GM06990 (cell line): ENCODE measurements at places on chromosomes 7 and 10.
A peak's percentile ranks its signal among the peaks of the same experiment; 100 is the strongest.

DNA sequence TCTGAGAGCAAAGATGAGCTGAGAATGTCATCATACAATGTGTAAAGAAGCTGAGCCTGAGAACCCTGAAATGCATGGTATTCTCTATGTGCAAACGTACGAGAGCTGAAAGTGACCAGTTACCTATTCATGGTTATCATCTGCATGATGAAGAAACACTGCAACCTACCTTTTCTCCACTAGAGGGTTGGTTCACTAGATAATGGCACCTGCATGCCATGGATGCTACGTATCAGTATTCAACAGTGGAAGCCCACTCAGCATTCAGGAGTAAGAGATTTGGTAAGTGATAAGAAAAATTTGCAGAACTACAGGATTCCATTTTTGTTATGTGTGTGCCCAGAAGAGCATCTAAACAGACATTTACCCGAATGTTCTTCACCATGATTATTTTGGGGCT is 145.4 kb downstream of the PTPRN2 start:
- no peak for DNase-seq

- DNase-seq, result no peak
Observed at GRCh38 chr7:47893238-47893637, 55.0 kb downstream of the PKD1L1 start.

GRCh38 chr10:88682491-88682890 is 18.2 kb downstream of the LIPF start:
- no peak for DNase-seq

GRCh38 chr10:62543571-62544355 is 169.6 kb downstream of the ZNF365 start:
- no peak for DNase-seq

DNA sequence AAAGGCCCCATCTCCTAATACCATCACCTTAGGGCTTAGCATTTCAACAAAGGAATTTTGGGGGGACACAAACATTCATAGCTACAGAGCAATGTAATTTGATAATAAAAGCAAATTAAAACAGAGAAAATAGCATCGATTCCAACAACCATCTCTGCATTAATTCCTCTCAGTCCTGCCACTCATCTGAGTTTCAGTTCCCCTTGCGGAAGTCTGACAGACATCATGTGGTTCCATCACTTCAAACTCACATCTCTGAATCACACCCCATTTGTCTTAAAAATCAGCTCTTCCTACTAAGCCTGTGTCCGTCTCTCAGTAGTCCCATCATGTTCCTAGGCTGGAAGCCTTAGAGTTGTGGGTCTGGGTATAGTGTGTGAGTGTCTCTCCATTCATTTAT is 3.6 kb downstream of the ADCK2 start:
- peak; percentile 48 for DNase-seq

GRCh38 chr10:122197611-122198222 is 73.4 kb upstream of the BTBD16 start:
- no peak for DNase-seq

- no peak for DNase-seq
Observed at GRCh38 chr7:129655811-129656210, 44.3 kb downstream of the NRF1 start.

GRCh38 chr7:157018997-157019608 is 8.6 kb upstream of the MNX1 start:
- DNase-seq, result no peak

DNA sequence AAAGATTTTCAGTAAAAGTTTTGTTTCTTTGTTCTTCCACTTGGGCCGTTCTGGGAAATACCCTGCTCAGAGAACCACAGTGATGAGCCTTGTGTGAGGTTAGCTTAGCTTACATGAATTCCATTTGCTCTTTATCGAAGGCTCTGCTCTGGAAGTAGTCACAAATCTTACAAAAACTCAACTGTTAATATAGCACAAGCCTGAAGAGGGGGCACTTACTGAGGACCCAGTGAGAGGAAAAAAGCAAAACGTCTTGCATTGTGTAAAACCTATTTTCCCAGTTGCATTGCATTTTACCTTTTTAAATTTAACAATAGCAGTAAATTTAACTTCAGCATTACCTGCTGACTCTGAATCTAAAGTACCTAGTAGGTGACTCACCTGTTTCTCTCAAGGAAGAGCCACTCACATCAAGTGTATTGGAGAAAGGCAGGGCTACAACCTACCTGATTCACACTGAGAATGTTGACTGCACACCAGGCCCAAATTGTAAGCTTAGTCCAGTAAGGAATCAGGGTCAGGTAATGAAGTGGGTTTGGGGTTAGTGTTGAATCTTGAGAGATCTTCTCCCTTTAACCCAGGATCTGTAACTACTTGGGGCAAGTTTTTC is 42.3 kb downstream of the PPP1R17 start:
- DNase-seq, result no peak

DNA sequence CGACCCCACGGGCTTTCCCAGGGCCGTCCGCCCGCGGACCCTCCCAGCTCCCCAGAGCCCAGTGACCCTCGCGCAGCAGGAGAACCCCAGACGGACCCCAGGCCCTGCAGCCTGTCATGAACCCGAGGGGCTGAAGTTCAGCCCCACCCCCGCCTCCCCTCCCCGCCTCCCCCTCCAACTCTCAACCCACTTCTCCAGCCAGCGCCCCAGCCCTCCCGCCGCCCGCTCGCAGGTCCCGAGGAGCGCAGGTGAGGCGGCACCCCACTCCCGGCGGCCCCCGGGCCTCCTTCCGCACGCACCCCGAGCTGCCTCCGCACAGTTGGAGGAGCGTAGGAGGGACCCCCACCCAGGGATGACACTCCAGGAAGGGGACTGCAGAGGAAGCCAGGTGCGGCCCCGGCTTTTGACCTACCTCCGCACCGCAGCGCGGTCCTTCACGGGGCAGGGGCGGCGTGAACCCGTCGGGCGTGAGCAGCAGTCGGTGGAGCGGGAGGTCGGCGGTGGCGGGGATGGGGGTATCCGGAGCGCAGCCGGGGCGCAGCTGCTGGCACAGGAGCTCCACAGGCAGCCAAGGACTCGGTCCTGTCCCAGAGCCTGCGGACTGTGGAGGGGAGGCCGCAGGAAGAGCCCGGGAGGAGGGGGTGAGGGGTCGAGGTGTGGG is at the start of gene TMEM176A:
TMEM176A (plus strand) TSS at position 189 of the 661 bp plus-strand sequence. CDS start 782 bp downstream, outside the sequence.
- no peak for DNase-seq

DNA sequence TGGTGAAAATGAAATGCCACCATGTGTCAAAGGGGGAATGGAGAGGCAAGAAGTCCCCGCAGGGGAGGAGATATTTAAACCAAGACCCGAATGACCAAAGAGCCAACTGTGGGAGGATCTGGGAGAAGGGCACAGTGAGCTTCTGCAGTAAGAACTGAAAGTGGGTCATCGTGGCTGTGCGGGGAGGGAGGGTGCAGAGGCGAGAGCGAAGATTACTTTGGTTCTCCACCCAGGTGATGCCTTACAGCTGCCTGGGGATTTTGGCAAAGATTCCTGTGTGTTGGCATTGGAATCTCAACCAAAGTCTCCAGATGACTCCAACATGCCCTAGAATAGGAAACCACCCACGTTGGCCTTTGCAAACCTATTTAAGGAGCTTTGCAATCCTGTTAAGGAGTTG is 44.2 kb upstream of the ADAM12 start:
- DNase-seq, result no peak

GRCh38 chr10:42648512-42648911 is 10.1 kb upstream of the ZNF33B start:
- no peak for DNase-seq

GRCh38 chr10:35636956-35637355 is 5.1 kb downstream of the FZD8 start:
- DNase-seq, result no peak

- DNase-seq, result no peak
Observed at GRCh38 chr10:100163704-100164621, 21.9 kb downstream of the ERLIN1 start.

GRCh38 chr7:26370011-26370410 is 78.3 kb downstream of the SNX10 start:
- no peak for DNase-seq

GRCh38 chr7:33692956-33693355 is 212.4 kb upstream of the BMPER start:
- no peak for DNase-seq

- no peak for DNase-seq
Observed at GRCh38 chr7:121420976-121421375, 24.9 kb upstream of the FAM3C start.

GRCh38 chr10:87818505-87819288 is 671 bp upstream of the ATAD1 start:
- no peak for DNase-seq

- DNase-seq, result no peak
Observed at GRCh38 chr10:98246911-98247805, 20.8 kb downstream of the LOXL4 start.

GRCh38 chr7:44152971-44153947 is 12.1 kb upstream of the MYL7 start:
- DNase-seq, result no peak

DNA sequence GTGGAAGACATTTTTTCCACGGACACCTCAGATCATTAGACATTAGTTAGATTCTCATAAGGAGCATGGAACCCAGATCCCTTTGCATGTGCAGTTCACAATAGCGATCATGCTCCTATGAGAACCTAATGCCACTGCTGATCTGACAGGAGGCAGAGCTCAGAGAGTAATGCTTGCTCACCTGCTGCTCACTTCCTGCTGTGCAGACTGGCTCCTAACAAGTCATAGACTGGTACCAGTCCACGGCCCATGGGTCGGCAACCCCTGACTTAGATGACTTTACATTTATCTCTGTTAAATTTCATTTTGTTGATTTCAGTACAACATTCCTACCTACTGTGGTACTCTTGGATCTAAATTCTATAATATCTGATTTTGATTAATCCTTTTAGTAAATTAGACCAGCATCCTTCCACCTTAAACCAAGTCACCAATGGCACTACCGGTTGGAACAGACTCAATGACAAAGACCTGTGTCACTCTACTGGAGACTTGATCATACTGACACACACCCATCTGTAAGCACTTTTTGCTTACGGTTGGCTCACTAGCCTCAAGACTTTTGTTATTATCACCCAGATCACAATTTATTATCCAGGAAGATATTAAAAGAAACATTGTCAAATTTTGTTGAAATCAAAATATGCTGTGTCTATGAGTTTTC is 8.0 kb upstream of the CCDC71L start:
- no peak for DNase-seq

DNA sequence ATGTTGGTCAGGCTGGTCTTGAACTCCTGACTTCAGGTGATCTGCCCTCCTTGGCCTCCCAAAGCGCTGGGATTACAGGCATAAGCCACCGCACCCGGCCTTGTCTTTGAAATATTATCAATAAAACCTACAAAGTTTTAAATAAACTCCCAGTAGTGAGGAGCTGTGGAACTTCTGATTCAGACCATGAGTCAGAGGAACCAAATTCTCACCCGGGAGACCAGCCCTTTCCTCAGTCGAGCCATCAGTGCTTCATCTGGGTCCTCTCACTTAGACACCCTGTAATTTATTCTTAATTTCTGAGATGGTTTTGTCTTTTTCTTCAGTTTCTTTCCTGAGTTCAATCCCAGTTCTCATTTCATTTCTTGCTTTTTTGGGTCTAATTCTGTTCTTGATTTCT is 68.6 kb downstream of the DYNC2I1 start:
- no peak for DNase-seq
